ENCODE measurements at places on chromosomes 11 and 22.

- no peak for DNase-seq
These were observed 18.7 kb upstream of the BDNF start for GRCh38 chr11:27718863-27719545.

DNA sequence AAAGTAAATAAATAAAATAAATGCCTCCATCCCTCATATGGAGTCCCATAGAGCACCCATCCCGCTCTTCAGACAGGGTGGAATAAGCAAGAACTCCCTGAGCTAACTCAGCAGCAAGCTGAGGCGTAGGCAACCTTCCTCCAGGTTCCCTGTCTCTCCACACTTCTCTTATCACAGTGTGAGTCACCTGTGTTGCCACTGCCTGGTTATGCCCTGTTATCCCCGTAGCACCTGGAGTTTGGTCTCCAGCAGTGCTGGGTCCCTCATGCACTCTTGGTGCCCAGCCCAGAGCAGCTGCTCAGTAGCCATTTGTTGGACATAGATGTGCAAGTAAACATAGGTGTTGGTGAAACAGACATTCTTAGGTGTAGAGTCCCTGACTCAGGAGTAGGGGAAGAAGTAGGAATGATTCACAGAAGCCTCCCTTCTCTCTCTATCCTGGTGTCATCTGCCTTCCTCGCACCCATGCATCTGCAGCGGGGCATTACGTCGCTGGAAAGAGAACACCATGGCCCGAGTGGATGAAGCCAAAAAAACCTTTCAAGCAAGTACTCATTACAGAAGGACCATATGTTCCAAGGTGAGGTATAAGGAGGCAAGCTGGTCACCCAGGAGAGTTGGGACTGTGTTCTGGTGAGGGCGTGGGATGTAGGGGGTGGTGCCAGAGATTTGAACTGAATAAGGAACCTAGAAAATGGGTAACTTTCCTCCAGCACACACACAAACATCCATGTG is 56.0 kb downstream of the PISD start:
- no peak for DNase-seq

- DNase-seq = no peak
These were observed 831 bp upstream of the TMEM135 start for GRCh38 chr11:87036756-87037449.

DNA sequence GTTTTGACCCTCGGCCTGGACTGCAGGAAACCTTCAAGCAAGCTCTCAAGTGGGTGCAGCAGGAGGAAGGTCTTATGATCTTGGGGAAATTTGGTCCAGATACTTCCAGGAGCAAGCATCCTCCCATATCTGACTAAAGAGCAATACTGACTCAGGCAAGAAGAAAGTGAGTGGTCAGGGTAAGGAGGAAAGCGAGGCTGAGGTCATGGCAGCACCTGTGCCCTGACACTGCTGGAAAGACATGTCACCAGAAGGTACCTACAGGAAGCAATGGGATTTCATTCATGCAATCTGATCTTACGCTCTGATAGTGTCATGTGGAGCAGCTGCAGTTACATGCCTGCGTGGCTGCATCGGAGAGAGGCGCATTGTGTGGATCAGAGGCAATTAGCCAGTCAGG is 6.5 kb upstream of the TOP3B start:
- no peak for DNase-seq

DNA sequence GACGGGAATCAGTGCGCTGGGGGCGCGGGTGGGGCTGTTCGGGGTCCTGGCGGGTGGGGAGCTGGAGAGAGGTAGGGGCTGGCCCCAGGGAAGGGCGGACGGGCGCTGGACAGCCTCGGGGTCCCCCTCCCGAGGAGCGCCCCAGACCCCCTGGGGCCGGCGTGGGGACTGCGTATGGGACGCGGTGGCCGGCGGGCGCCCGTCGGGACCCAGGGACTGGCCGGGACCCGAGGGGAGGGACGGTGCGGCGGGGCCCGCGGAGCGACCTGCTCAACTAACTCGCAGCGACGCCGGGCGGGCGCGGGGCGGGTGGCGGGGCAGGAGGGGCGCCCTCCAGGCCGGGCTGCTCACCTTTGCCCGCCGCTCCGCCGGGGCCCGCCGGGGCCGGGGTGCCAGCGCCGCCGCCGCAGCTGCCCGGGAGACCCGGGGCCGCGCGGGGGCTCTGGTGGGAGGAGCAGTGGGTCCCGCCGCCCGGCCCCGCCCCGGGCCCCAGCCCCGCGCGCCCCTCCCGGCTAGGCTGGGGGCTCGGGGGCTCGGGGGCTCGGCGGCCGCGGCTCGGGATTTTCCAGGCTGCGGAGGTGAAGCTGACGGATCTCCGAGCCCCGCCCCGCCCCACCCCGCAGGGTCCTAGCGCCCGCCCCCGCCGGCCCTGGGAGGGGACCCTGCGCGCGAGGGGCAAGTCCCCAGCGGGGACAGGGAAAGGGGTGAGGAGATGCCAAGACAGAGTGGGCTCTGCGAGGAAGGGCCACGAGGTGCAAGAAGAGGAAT is 12.3 kb downstream of the STARD10 start:
- peak; percentile 39 for DNase-seq

- no peak for DNase-seq
These were observed 34.9 kb downstream of the ASCC2 start for GRCh38 chr22:29803190-29803589.

- no peak for DNase-seq
These were observed 5.4 kb upstream of the MAPK8IP1 start for GRCh38 chr11:45879803-45880686.

- no peak for DNase-seq
These were observed 867.1 kb downstream of the BRD1 start for GRCh38 chr22:48960576-48960975.

DNA sequence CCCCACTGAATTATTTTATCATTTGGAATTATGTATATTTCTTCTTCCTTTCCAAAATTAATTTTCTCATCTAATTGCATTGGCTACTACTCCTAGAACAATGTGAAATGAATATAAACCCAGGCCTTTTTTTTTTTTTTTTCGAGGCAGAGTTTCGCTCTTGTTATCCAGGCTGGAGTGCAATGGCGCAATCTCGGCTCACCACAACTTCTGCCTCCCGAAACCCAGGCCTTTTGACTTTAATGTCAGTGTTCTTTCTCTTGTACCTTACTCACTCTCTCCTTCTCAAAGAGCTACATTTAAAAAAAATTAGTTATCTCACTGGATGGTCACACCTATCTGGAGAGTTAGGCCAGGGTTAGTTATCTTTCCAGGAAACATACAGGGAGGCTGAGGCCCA is 35.3 kb upstream of the LRRC32 start:
- DNase-seq = no peak

DNA sequence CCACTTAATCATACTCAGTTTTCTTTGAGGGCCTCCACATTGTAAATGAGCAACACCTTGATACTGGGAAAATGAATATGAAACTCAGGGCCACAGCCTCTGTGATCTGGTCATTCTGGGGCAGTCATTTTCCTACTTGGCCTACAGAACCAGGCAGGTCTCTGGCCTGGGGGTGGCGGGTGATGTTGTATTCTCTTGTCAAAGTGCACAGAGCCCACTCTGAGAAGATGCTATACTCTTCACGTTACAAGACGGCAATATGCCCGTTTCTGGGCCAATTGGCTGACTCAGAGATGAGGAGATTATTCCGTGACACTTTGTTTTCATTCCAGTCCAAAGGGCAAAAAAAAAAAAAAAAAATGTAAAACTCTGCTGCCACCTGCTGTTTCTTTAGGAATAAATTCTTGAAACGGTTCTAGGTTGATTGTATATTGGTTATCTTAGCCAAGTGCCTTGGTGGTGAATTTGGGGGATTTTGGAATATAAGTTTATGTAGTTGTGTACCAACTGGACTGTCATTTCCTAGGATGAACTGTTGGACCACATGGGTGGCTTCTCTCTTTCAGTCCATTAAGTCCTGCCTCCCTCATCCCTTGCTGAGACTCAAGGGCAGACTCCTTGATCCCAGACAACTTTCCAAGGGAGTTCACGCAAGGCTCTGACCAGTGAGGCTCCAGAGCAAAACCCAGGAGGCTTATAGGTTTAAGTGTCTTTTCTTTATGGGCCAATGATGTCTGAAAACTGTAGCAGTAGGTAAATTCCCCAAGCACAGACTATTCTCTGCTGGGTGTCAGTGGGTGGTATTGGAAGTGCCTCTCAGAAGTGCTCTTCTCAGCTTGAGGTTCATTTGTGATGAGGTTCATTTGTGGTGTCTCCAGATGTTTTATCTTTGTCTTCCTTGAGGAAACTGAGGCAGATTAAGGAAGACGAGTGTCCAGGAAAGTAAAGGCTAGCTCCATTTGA is 18.2 kb downstream of the ADM start:
- no peak for DNase-seq

DNA sequence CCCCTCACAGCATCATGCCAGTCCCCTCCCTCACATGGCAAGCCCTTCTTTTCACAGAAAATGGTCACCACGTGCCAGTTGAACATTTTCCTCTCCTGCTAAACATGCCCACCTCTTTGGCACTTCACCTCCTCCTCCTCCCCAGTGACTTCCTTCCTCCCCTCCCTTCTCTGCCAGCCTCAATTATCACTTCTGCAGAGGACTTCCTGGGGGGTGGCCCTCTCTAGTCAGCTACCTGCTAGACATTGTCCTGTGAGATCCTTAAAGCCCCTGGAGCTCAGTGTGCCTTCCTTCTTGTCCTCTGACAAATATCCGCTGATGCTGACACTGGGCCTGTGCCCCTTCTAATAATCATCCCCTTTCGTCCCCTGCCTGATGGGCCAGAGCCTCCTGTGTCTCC is 43.2 kb upstream of the E2F8 start:
- no peak for DNase-seq

- DNase-seq = no peak
These were observed 130.8 kb downstream of the ARL14EP start for GRCh38 chr11:30453705-30454104.

- no peak for DNase-seq
These were observed 47.2 kb downstream of the CYTH4 start for GRCh38 chr22:37329238-37330140.

DNA sequence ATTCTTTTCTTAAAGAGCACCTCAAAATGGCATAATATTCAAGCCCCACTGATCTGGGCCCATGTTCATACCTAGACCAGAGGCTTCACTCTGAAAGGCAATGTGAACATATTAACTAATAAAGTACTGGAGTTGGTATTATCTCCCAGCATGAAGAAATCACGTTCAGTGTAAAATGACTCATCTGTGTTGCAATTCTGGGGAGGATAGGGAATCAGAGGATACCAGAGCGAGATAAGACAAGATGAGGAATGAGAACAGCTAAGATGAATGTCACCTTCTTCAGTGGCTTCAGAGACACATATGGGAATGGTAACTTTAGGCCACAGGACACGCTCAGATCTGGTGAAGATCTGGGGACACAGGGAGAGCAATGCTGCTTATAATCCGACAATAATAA is 121.1 kb downstream of the NTM start:
- no peak for DNase-seq

GRCh38 chr22:41875531-41876270 is 39.2 kb downstream of the SHISA8 start:
- no peak for DNase-seq

Data from NCI-H187 (cell line).